ENCODE measurements at places on chromosomes 2 and 18. TPM values are rescaled to one million over a fixed set of nuclear protein-coding genes. Genes with fewer than 3 reads are reported as not detected.

COL3A1 gene
- total RNA-seq = not detected

TTC32 gene
- 4.5 TPM for total RNA-seq

DNA sequence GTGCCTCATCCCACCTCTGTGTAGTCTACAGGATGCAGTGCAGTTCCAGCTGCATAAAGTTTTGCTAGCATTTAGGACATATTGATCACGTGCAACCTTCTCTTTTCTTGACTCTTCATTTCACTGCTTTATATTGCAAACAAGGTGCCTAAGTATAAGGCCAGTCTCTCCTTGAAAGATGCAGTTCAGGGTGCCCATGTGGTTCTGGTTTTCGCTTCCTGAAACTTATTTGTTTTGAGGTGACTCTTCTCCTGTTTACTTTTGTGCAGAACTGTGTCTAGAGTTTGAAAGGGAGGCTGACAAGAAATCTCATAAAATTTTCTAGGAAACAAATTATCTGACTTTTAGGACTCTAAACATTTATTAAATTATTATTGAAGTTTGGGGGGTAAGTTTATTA, 189.9 kb downstream of the UBE2E3 start:
- no peak for DNase-seq

- no peak for DNase-seq
Measured at GRCh38 chr2:216012133-216012829, 1.1 kb downstream of the MREG start.

DNA sequence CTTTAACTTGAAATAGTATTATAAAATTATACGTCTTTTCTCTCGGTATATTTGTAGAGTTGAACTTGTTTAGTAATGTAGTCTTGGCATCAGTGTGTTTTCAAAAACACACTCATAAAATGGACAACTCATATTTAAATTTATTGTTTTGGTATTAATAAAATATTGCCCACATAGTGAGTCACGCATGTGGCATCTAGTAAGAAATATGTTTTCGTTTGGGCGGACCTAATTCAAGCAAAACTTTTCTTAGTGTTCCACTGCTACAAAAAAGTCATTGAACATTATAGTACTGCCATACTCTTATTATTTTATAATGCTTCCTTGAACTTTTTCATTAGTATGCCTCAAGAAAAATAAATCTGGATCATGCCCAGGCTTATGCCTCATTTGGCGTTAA, 31.1 kb upstream of the FAM237A start:
- no peak for DNase-seq

Measured in HT1080 (cell line).